Activated CD4-positive, alpha-beta T cell treated with anti-CD3 and anti-CD28 coated beads for 1 hour (primary cell): ENCODE measurements at places on chromosomes 6 and 20.

- DNase-seq, result no peak
These were observed 245.3 kb downstream of the EPM2A start for GRCh38 chr6:145490068-145490467.

- no peak for DNase-seq
These were observed 144.3 kb downstream of the F13A1 start for GRCh38 chr6:6176127-6176526.

GRCh38 chr6:125598422-125598821, 151.0 kb upstream of the HEY2 start:
- no peak for DNase-seq

DNA sequence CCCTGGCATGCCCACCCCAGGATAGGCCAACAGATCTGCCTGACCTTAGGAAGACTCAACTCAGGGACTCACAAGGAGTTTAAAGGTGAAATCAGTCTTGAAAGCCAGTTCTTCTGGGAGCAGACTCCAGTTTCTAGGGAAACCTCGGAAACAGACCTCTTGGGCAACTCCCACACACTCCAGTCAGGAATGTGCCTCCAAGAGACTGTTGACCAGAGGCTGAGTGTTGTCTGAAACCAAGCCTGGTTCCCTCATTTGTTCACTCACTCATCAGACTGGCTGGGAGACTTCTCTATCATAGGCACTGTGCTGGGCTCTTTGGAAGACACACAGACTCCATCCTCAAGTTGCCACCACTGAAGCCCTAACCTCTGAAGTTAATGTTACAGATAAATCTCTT, 1.8 kb downstream of the TREM1 start:
- DNase-seq, result no peak

DNA sequence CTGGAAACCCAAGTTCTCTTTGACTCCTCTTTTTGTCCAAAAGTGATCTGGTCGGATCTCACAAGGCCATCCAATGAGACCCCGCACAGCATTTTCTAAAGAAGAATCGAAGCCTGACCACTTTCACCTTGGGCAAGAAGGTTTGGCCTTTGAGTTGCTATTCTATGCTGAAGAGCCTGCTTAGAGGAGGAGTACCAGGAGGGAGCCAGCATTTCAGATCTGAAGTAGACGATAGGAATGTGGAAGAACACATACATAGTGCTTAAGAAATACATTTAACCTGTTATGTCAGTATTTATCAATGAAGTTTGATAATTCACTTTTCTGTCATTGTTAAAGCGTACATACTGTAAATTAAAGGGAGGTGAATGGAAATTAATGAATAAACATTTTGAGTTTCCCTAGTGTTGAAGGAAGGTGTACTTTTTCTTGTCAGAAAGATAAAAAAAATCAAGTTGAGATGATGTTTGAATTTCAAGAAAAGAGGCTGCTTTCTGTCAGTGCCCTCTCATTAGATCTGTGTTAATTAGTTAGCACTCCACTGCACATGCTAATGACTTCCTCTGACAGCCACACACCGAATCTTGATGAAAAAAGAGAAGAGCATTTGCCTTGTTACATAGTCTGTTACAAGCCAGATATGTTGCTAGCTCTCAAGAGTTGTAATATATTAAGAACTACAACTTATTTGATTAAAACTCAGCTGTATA, 10.9 kb upstream of the TDRD6 start:
- no peak for DNase-seq

- DNase-seq, result no peak
These were observed 97.5 kb upstream of the TMEM30A start for GRCh38 chr6:75381877-75382633.

DNA sequence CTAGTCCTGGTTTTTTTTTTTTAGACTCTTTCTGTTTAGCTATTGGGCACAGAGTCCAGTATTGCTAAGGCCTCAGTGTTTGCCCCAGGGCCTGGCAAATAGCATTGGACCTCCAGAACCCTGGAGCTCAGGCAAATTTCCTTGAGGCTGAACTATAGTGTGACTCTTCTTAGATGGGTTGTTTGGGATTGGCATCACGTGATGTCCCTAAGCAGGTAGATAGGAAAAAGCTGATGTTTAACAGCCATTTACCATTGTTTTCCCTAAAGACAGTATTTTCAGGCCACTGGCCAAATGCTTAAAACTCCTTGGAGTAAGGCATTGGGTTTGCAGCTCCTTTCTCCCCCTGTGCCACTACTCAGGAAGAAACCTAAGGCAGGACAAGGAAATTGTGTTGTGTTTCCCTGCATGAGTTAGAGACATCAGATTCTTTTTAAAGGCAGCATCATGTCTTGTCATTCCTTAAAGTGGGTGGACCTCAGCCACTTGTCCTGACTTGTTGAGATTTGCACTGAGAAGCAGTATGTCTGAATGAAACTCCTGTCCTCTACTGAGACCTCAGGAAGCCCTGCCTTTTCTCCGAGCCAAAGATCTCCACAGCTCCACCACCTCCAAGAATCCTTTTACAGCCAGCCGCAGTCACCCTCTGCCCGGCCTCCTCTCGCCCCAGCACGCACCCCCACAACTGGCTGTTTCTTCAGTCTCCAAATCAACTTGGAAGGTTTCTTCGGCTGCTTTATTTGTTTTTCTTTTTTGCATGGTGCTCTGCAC, 46.2 kb upstream of the RNF144B start:
- DNase-seq, result no peak

DNA sequence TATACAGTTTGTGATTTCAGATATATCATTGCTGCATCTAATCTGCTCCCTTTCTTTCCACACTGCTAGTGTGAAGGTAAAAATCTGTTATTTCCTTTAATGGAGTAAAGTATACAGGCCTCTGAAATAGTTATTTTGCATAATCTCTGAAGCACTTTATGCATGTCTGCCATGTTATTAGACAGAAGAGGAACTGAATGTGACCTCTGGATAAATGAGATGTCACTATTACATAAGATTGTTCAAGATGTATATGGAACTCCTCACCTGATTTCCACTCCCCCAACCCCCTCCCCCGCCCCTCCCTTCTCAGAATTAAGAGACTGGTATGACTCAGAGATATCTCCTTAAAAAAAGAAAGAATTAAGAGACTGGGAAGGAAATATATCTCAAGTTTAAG, 26.3 kb downstream of the SERINC1 start:
- no peak for DNase-seq

GRCh38 chr20:33233129-33233774, 2.5 kb upstream of the BPIFA1 start:
- DNase-seq, result no peak

DNA sequence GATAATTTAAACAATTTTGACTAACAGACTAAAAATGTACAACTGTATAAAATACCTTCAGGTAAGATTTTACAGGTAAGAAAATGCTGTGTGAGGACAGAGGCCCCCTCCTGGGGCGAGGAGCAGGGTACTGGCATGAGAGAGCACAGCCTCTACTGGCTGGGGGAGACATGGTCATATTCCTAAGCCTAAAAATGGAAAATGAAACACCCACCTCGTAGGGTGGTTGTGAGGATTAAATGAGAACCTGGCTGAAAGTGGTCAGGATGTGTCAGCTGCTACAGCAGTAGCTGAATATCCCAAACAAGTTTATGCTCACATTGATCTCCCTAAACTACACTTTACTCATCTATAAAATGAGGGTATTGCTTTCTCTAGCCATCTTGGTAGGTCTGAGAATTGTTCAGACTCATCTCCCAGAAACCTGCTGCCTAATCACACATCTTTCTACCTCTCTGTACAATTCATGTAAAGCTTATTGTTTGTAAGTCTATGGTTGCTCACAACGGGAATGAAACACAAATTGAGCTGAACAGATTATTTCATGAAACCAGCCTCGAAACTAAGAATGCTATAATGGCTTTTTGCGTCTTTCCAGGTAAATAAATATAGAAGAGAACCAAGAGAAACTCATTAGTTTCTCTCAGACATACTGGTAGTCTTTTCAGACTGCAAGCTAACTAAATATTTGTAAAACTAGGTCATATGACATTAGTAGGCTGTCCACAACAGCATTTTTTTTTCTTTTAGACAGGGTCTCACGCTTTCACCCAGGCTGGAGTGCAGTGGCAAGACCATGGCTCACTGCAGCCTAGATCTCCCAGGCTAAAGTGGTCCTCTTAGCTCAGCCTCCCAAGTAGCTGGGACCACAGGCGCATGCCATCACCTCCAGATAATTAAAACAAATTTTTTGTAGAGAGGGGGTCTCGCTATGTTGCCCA, 69.6 kb downstream of the POPDC3 start:
- no peak for DNase-seq
